ENCODE measurements at places on chromosomes 1 and 21.
A peak's percentile ranks its signal among the peaks of the same experiment; 100 is the strongest.

DNA sequence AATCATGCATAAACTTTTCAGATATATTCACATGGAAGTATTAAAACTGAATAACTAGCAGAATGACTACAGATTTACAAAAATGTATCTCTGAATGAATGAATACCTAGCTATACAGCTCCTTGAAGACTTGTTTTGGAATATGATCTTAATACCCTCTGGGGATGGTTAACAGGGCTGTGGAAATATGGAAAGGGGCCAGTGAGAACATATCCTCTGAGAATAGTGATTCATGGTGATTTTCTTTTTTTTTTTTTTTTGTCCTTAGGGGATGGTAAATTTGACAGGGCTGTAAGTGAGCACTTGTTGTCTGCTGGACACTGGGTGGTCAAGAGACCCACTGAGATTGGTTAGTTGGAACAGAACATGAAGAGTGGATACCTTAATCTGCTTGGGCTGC lies 80.7 kb upstream of the HP1BP3 start:
- no peak for DNase-seq

DNA sequence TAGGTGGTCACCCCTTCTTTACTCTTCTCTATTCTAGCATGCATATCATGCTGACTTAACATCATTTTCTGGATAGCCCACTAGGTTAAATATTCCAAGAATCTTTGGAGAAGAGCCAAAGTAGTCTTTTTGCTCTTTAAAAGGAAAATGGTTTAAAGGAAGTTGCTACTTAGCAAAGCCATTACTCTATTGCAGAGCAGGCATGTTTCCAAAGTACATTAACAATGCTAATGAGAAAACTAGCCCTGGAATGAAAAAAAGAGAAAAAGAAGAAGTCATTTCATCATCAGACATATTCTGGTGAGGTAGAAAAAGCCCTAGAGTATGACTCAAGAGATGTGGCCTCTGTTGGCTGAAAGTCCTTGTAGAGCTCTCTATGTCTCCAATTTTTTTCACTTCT lies 74.0 kb downstream of the NUF2 start:
- DNase-seq = no peak

DNA sequence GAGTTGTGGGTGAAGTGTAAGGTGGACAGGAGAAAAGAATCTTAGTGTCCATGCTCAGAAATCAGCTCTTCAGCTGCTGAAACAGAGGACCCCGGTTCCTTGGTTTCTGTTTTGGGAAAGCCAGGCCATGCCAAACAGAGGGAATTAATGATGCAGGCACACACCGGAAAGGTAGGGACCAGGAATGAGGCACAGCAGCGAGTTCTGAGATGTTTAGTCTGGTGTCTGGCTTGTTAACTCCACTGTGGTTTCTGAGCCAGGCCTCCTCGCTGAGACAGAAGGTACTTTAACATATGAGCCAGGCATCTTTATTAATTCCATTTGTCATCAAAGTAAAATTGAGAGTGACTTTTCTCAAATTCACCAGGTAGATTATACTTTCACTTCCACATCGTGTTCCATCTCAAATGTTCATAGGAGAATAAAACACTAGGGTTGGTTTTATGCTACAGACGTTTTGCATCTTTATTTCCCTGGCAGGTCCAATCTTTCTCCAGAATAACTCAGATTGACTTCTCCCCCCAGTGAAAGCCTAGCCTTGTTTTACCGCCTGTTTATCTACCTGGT lies 23.5 kb downstream of the LRRC8D start:
- DNase-seq = no peak

- DNase-seq = no peak
Measured at GRCh38 chr1:9855186-9855585, 31.4 kb upstream of the CLSTN1 start.

DNA sequence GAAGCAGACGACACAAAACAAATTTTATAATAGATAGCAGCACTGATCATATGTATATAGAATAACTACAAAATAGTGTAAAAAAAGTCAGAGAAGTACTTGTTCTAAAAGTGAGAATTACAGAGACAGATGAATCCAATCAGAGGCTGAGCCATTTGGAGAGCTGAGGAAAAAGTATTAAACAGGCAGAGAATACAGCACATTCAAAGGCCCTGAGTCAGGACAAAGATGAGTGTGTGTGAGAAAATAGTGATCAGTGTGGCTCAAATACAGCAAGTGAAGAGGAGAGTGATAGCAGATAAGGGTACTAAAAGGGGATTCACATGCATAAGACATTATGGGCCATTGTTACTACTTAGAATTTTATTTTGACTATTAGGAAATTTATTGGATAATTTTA lies 430.6 kb upstream of the BRINP3 start:
- DNase-seq = no peak

GRCh38 chr1:112169517-112169916 lies 180.0 kb upstream of the KCND3 start:
- DNase-seq = no peak

DNA sequence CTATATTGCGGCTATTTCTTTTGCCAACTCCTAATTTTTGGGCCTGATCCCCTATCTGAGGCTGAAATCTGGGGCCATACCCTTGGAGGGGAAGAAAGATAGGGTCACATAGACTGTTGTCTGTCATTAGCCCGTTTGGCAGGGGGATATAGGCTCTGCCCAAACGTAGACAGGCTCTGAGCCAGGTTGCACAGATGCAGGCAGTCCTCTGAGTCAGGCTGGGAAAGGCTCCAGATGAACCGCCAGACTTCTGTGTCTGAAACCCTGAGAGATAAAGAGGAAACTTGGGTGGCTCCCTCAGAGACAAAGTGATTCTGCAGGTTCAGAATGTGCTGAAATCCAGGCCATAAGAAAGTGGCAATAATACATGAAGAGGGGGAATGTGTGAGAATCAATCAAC lies 4.0 kb upstream of the CAP1 start:
- DNase-seq = no peak

DNA sequence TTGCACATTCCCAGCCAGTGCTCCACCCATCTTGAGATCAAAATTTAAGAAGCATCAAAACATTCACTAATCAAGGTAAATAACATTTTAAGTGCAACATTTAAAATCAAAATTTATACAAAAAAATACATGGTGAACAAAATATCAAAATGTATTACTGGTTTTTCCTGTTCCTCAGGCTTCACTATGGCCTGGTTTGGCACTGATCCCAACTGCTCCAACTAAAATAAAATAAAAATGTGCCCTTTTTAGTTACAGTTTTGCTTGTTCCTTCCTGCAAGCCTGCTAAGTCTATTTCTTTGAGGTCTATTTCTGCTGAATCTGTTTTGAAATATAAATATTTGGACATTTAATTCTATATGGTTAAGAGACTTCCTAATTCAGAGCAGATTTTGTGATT lies 54.9 kb downstream of the ADAMTS1 start:
- DNase-seq = no peak

DNA sequence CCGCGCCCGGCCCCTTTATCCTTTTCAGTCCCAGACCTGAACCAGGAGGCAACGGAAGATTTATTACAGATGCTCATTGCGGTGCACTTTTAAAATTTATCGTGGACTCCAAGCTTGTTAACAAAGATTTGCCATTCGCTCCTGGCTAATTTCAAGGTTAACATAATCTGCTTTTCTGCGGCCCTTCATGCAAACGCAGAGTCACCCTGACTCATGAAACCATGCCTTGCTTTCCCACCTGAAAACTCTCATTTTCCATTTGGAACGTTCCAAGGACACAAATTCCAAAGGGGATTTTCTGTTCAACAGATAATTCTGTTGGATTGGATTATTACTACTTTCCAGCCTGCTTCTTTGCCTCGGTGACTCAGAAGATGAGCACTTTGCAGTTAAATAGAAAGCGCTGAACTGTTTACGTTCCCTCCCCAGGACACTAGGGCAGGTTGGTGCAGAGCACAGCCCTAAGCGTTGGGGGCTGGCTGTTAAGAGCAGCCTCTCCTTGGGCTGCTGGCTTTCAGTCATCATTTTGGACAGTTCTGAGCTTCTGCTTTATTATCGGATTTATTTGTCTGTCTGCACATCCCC lies 51.1 kb downstream of the CD247 start:
- no peak for DNase-seq

- no peak for DNase-seq
Measured at GRCh38 chr1:177448036-177448615, 277.4 kb downstream of the BRINP2 start.

DNA sequence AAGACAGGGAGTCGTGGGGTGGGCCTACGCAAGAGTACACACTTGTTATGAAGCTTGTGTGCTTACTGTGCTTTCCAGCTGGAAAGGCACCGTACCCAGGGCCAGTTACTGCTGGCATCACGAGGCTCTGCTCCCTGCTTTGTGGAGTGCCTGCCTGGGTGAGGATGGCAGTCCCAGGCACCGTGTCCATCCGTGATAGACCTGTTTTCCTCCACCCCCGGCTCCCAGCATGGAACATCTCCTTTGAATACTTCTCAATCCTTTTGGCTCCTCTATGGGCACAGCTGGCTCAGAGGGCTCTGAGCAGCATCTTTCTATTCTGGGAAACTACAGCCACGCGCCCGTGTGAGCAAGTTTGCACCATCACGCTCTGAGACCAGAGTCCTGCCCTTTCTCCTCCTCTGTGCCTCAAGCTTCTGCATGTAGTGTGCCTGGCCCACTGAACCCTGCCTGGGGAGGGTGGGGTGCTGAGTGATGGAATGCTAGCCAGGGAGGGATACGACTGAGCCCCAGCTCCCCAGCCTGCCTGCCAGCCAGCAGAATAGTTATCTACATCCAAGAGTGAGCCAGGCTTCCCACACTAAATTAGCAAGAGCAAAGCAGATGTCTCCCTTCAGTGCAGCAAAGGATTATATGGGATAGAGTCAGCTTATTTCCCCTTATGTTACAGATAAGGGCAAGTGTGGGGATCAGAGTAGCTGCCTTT lies 7.1 kb upstream of the TNR start:
- DNase-seq = peak; percentile 63

DNA sequence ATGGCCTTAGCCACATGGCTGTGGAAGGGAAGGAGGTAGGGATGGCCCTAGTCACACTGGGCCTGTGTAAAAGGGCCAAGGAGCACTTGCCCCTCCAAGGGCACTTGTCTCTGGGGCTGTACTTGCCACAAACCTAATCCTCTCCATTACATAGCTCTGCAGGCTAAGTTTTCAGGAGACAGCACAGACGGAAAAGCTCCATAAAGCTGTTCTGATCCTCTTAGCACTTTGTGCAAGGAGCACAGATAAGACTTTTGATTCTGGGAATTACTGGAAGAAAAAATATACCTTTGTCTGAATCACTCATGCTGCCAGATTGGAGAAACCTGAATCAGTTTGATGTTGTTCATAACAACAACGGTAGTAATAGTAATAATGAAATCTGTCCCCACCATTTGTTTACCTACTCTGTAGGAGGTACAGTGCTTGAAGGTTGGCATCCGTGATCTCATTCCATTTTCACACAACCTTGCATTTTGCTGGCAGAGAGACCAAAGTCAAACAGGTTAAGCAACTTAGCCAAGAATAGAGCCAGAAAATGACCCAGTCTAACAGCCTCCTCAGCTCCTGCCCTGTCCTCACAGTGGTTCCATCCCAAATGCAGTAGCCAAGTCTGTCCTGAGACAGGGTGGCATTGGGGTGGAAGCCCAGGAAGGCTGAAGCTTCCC lies 207.1 kb downstream of the ROR1 start:
- no peak for DNase-seq

- DNase-seq = no peak
Measured at GRCh38 chr1:95023399-95024043, 49.2 kb downstream of the ALG14 start.

Data from NCI-H524 (cell line).